ENCODE measurements at places on chromosomes 12 and 14. TPM values are rescaled to one million over a fixed set of nuclear protein-coding genes. Genes with fewer than 3 reads are reported as not detected.

- DNase-seq = no peak
- H3K36me3 ChIP-seq = peaks cover 38% of the 10 kb centered on the region
- no peak overlapping the region for H3K4me3 ChIP-seq
Observed at GRCh38 chr14:69087061-69087461, 65.9 kb downstream of the DCAF5 start.

Gene PPFIA2
- not detected for total RNA-seq

Gene KRT72
- total RNA-seq = not detected

Gene STON2
- total RNA-seq = 4.3 TPM

Gene LMNTD1
- total RNA-seq = not detected
